ENCODE measurements at places on chromosomes 16 and 17. TPM values are rescaled to one million over a fixed set of nuclear protein-coding genes. Genes with fewer than 3 reads are reported as not detected.

SPN gene
- not detected for total RNA-seq

AOC3 gene
- total RNA-seq = 2.6 TPM

ZPBP2 gene
- not detected for total RNA-seq

EVI2B gene
- total RNA-seq = under 0.01 TPM

TLCD1 gene
- total RNA-seq = 20.7 TPM

TBX6 gene
- not detected for total RNA-seq

C17orf50 gene
- not detected for total RNA-seq

ACSM5 gene
- total RNA-seq = not detected

VASN gene
- 214 TPM for total RNA-seq

FBXW10B gene
- total RNA-seq = not detected

UMOD gene
- not detected for total RNA-seq
